ENCODE measurements at places on chromosomes 2 and 18. TPM values are rescaled to one million over a fixed set of nuclear protein-coding genes. Genes with fewer than 3 reads are reported as not detected.
A peak's percentile ranks its signal among the peaks of the same experiment; 100 is the strongest.

GRCh38 chr2:6909431-6910385 is 7.5 kb upstream of the RNF144A start:
- no peak for DNase-seq

DNA sequence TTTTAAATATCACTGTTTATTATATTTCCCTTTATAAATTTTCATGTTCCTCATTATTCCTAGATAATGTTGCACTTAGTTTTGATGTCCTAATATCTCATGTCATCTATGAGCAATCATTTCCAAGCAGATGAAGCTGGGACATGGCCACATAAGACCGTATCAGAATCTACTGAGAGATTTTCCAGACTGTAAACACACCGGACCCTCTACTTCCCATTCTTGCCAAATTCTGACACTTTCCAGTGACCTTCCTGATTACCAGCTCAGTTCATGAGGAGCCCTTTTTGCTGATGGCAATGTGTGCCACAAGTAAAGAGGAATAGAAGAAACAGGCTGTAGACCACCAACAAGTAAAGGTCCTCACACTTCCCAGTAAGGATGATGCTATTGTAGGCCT is 20.3 kb upstream of the PDE1A start:
- no peak for DNase-seq

- DNase-seq: peak; percentile 76
Observed at GRCh38 chr18:75210274-75211001, at the start of gene TSHZ1. TSS of gene TSHZ1 (plus strand) at chr18:75210797. CDS start at chr18:75211877, 1,080 bp downstream.

FBXO41 gene
- total RNA-seq: 3.4 TPM

IL36RN gene
- not detected for total RNA-seq
